DMS 273 treated with DMSO at 0.1 percent for 48 hours (cell line): ENCODE measurements at places on chromosomes 7 and 10.

- DNase-seq = no peak
Measured at GRCh38 chr10:74991435-74991834, 120.0 kb upstream of the SAMD8 start.

- no peak for DNase-seq
Measured at GRCh38 chr7:150668472-150668911, 17.0 kb upstream of the GIMAP2 start.

DNA sequence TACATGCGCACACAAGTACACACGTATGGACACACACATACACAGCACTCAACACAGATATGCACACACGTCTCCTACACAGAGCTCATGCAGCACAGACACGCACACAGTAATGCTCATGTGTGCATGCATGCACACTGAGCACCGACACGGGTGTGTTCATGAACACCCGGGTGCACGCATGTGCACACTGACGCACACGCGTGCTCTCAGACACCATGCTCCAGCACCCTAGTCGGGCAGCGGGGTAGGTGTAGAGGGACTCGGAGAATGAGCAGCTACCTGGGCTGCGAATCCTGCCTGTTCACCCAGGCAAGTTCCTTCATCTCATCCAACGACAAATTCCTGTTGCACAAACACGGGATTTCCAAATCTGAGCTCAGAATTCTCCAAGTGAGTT, 184.7 kb downstream of the MAD1L1 start:
- no peak for DNase-seq

- DNase-seq = no peak
Measured at GRCh38 chr10:20004087-20004523, 187.9 kb downstream of the PLXDC2 start.

DNA sequence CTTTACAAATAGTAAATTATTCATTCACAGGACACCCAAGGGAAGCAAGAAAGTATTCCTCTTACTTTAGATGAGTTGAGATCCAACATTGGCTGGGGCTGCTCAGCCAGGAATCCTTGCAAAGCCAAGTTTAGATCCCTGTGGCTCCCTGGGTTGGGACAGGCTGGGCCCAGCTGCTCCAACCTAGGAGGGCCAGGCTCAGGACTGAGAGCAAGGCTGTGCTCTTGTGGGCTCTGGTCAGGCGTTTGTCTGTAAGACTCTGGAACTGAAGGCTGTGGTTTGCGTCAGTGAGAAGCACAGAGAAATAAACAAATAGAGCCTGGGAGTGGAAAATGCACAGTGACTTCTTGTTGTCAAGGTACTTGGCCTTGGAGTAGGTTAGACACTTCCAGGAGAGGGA, 53.2 kb upstream of the TMEM273 start:
- DNase-seq = no peak

DNA sequence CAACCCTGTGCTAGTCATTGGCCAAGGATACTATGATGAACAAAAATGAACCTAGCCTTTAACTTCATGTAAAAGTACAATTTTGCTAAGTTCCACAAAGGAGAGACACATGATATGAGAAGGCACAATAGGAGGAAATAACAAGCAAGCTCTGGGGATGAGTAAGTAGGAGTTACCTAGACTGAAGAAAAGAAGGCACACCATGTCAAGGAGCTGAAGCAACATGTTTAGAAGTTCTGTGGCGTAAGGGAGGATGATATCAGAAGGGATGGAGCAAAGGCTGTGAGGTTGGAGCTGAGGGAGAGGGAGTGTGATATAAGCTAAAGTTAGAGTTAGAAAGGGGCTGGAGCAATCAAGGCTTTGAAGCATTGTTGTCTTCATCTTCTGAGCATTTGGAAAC, 25.6 kb downstream of the KIFBP start:
- DNase-seq = no peak

DNA sequence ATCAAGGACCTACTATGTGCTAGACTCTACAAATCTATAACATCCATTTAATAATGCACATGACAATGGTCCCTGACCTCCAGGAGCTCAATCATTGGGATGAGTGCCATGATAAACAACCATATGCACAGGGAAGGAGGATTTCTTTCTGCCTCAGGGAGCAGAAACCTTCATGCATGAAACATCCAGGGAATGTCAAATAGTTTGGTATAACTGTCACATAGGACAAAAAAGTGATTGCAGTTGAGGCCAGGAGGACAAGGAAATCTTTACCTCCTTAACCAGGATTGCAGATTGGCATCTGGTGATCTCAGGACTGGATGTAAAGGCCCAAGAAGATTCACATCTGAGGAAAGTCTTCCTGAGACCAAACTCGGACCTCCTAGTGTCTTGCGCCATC, 993.1 kb downstream of the KCNMA1 start:
- DNase-seq = no peak

DNA sequence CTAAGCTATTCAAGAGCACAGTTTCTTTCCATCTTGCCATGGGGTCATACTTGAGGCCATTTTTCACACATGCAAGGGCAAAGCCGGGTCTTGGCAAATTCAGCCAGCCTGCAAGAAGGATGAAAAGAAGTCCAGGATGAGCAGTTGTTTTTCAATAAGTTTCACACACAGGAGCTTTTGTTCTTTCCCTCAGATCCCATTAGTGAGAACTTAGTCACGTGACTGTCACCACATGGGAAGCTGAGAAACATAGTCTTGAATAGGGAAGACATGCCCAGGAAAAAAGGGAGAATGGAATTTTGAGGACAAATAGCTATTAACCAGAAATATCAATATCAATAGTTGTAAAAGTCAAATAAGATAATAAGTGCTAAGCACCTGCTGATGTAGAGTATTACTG, 137.7 kb downstream of the AHR start:
- DNase-seq = no peak

DNA sequence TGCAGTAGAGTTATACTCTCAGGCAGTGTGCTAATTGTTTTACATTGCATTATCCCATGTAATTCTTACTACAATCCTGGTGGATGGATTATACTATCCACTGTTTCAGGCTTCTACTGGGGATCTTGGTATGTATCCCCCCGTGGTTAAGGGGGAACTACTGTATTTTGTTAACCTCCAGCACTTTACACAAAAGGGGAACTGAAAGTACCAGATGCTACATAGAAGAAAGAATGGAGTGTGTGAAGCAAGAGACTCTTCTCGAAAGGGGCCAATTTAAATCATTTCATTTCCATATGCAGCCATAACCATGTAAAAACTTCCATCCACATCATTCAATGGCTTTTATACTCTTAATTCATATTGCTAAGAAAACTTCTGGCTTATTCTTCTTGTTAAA, 69.4 kb downstream of the C1GALT1 start:
- DNase-seq = no peak

DNA sequence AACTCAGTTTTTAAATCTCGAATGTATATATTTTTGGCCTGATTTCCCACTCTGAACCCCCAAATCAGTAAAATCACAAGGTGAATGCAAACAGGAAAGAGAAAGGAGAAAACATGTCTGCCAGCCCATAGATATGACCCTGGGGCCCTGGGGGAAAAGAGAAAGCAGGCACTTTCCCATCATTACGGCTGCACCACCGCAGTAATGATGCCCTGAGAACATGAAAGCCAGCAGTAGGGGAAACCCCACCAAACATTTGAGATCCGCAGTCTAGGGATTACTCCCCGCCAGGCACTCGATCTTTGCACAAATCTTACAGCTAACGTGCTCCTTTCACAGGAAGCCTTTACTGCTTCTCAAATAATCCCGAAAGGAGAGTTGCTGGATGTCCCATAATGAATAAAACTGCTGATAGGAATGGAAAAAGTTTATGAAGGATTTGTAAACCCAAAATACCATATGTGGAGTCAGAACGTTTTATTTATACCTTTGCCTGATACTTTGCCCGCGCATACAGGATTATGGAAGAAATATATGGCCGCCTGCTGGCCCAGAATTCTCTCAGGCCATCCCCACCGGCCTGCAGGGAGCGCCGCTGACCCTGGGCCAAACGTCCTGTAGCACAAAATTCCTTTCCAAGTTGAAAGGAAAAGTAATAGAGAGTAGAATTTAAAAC, 180.0 kb upstream of the INHBA start:
- DNase-seq = no peak
